Epithelial cell of esophagus (primary cell): ENCODE measurements at places on chromosomes 5 and 9.

GRCh38 chr9:16612627-16613026 is 257.8 kb downstream of the BNC2 start:
- no peak for DNase-seq

DNA sequence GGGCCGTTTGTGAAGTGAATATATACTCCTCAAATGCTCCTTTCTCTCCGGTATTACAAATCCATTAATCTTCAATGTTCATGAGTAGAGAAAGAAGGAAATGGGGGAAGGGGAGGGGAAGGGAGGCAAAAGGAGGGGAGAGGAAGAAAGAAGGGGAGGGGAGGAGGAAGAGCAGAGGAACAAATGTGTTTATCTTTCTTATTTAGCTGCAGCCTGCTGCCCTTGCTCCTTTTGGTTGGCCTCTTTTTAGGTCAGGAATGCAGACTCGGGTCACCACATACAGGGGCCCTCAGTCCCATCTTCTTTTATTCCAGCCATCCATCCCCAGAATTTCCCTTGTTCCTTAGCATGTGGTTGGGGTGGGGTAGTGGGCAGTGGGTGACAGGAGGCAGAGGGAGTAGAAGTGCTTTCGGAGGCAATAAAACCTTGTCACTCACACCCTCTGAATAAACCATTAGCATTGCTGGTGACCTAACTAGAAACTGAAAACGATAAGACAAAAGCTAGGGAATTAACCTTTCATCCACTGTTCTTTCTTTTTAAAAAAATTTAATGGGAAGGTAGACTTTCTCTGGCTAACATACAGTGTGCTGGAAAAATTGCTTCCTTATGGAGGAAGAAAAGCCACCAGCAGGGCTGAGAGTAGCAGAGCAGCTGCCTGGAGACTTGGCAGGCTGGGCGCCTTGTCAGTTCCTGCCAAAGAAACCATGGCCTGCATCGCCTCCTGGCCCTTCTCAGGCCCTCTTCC is 16.8 kb upstream of the PRLR start:
- DNase-seq: no peak

- peak; percentile 4 for DNase-seq
Measured at GRCh38 chr9:11233696-11234095, 620.9 kb upstream of the PTPRD start.

DNA sequence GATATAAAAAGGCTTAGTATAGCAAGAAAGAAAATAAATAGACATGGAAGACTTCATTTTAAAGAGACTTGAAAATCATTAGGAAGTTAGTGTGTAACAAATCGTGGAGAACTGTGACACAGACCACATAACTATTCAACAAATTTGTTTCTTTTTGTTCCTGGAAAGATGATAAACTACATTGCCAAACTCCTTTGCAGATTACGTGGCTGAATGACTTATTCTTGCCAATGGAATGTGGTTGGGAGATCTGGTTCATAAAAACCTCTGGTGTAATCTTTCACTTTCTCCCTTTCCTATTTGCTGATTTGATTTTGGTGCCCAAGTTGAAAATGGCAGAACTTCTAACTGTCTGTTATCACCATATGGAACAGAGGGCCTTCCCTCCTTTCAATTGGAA is 328.9 kb upstream of the MEF2C start:
- DNase-seq: peak; percentile 78

GRCh38 chr5:135340568-135340967 is 58.5 kb downstream of the MACROH2A1 start:
- no peak for DNase-seq

- no peak for DNase-seq
Measured at GRCh38 chr5:61479850-61480614, 148.0 kb downstream of the ZSWIM6 start.

GRCh38 chr9:10172476-10172875 is 440.3 kb downstream of the PTPRD start:
- DNase-seq: no peak

- DNase-seq: peak; percentile 66
Measured at GRCh38 chr9:122897969-122898368, 7.2 kb downstream of the RC3H2 start.

- DNase-seq: no peak
Measured at GRCh38 chr5:16858151-16858550, 77.9 kb downstream of the MYO10 start.

DNA sequence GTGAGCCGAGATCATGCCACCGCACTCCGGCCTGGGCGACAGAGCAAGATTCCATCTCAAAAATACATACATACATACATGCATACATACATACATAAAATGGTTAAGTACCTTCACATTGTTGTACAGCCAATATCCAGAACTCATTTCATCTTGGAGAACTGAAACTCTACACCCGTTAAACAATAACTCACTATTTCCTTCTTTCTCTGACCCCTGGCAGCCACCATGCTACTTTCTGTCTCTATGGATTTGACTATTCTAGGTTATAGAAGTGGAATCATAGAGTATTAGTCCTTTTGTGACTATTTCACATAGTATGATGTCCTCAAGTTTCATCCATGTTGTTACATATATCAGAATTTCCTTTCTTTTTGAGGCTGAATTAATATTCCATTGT is 9.6 kb upstream of the KIF27 start:
- DNase-seq: no peak

- DNase-seq: no peak
Measured at GRCh38 chr9:126472198-126472947, 141.4 kb upstream of the LMX1B start.

- DNase-seq: no peak
Measured at GRCh38 chr5:61943713-61944112, 362.3 kb upstream of the KIF2A start.

DNA sequence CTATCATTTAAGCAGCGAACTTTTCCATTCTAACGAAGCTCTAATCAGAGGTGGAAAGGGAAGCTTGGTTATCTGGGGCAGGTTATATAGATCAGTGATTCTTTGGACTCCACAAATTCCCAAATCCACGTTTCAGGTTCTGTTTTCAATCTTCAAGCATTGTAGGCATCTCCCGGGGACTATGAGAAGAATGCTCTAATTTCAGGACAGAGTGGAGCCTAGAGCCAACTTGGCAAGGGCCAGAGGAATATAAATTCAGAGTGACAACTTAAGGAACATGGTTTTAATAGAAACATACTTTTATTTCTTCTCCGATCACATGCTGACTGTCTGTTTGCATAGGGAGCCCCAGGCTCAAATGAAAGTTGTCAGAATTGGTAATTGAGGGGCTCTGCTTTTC is 514.0 kb upstream of the KLF4 start:
- no peak for DNase-seq

DNA sequence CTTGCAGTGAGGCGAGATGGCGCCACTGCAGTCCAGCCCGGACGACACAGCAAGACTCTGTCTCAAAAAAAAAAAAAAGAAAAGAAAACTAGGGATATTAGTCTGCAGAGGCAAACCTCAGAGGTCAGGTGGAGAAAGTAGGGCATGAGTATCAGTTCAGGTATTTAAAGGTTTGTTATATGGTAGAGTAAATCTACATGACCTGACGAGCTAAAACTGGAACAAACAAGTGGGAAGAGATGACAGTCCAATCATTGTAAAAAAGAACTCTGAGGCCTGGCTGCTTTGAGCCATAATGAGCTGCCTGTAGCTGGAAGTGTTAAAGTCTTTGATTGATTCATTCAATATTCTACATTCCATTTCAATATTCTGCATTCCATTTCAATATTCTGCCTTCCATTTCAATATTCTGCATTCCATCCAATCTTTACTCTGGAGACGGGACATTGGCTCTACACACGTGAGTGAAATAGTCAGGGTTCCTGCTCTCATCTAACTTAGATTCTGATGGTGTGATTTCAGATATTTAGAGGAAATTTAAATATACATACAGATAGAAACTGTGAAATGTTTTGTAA is 28.9 kb upstream of the GRAMD2B start:
- DNase-seq: peak; percentile 79

DNA sequence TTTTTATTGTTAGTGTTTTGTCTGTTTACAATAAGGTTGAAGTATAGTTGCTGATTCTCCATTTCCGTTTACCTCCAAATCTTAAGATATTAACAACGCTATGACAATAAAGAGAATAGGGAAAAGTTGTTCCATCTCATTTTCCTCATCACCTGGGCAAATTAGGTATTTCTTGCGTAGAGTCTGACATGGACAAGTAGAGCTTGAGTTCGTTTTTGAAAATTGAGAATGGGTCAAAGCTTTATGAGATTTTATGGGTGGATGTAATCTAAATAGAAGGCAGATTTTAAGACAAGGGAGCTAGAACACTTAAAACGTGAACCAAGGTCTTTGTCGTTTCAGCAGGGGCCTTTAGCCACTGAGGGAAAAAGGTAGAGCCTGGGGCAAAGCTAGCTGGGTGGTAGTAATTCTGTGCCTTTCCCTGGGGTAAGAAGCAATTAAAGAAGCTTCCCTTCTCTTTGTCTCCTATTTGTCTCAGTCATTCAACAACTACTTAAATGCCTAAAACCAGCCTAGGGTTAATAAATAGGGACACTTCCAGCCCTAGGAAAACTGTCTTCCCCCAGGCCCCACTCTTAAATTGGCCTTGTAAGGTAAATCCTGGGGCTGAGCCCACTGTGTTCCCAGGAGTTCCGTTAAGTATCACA is 551 bp upstream of the CAAP1 start:
- no peak for DNase-seq

- peak; percentile 61 for DNase-seq
Measured at GRCh38 chr5:115544043-115544435, 536 bp downstream of the FEM1C start.

GRCh38 chr5:100872408-100873190 is 30.5 kb downstream of the ST8SIA4 start:
- peak; percentile 23 for DNase-seq

DNA sequence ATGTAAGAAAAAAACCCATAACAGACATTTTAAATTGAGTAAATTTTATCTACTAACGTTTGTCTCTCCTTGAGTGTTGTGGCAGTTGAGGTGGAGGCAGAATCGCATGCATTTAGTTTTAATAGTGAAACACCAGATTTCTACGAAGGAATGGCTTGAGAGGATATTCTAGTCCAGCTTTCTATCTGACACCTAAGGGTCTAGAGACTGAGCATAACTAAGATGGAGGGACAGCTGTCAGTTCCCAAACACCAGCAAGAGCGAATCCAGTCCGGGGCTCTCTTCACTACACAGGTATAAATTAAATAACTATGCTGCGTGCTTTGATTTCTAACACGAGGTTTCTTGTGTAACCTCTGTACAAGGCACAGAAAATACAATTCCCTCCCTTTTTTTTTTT is 1.4 kb downstream of the NCBP1 start:
- DNase-seq: no peak

DNA sequence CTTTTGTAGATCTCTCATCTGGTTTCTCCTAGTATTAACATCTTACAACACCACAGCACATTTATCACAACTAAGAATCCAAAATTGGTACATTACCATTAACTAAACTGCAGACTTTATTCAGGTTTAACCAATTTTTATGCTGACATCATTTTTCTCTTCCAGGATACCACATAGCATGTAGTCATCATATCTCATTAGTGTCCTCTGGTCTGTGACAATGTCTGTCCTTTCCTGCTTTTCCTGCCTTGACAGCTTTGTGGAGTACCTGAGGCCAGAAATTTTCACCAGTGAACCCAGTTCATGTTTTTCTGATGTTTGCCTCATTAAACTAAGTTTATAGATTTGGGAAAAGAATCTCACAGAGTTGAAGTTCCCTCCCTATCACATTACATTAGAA is 294.7 kb upstream of the TNC start:
- no peak for DNase-seq

- DNase-seq: no peak
Measured at GRCh38 chr9:93492327-93492726, 38.9 kb upstream of the FAM120AOS start.

DNA sequence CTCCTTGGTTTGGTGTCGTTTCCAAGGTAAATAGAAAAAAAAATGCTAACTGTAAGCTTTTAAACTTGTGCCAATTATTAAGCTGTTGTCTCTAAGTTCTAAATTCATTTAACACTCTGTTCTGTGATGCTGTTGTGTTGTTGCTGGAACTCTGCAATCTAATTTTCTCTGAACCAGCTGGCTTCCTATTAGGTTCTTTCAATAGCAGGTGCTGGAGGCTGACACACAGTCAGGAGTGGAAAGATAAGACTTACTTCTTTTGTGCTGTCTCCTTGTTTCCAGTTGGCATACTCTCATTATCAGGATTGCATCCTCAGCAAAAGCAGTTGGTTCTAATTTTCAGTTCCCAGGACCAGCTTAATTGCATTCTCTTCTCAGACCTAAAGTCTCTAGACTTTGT is 1252.6 kb upstream of the NUDT12 start:
- DNase-seq: no peak

DNA sequence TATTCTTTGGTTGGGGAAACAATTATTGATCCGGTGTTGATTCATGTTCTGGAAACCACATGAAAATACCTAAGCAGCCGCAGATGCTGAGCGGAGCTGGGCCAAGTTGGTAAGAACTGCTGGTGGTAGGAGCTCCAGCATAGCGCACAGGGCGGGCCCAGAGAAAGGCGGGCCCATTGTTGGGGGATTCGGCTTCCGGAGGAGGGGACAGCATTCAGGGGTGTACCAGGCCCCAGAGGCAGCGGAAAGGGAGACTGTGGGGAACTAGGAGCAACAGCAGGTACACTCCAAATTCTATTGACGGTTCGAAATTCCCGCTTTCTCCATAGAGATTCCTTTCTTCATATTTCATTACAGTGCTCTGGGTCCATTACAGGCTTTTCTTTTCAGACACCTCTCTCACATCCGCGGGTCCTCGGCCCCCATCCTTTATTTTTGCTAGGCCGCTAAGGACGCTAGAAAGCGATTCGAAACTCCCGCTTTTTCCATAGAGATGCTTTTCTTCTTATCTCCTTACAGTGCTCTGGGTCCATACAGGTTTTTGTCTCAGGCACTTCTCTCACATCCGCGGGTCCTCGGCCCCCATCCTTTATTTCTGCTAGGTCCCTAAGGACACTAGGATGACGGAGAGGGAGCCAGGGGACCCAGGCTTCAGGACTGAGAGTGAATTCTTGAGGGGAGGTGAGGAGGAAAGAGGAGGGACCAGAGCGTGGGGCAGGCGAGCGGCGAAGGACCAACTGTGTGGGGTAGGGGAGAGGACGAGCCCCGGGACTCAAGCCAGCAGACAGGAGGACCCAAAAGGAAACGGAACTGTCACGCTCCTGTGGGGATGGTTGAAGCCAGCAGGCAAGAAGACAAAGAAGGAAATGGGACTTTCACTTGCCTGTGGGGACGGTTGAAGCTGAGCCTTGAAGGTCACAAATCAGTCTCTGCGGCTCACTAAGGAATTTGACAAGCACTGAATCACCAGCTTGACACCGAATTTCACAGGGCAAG is at the start of gene CCDC152:
Gene CCDC152, plus strand, starts transcription at position 213 of the 996 bp plus-strand sequence. CDS start 2,304 bp downstream, outside the sequence.
- peak; percentile 4 for DNase-seq

DNA sequence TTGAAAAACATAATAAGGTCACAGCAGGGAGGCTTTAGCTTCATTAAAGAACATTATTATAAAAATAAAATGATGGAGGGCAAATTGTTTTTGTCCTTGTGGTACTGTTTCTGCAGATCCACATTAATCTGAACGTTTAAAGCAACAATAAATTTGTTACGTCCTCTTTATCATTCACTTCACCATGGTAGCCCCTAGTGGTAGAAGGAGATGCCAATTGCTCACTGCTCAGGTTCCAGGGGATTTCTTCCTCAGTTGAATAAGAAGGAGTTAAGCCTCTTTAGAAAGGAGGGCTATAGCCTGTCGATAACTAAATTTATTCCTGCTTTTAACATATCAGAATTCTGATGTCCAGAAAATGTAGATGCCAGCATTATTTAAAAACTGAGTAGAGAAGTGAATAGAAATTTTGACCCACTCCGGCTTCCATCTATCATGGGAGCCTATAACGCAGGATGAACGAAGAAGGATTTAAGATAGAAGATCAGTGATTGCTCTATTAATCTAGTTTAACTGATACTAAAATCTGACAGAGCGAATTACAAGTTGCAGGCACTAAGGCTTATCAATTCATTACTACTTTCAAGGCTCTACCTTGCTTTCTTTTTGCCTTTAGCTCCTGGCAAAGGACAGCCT is 692.3 kb downstream of the PTPRD start:
- DNase-seq: no peak

- DNase-seq: peak; percentile 16
Measured at GRCh38 chr9:33297432-33297831, 7.1 kb downstream of the NFX1 start.
